ENCODE measurements at places on chromosomes 3 and 15.

DNA sequence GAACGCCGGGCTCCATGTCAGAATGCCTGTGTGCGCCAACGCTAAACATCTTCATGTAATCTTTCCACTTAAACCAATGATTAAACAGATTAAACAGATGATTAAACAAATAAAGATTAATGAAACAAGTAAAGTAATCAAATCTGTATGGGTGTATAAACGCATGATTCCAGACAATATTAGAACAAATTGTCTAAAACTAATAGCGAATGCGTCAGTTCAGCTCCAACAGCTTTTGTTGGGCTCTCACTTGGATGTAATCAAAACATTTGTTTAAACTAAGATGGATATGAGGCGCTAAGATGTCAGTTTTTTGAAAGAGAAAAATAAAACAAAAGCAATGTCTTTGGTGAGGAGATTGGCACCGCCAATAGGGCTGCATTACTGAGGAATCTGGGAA lies 299.1 kb upstream of the TLE3 start:
- DNase-seq = no peak

DNA sequence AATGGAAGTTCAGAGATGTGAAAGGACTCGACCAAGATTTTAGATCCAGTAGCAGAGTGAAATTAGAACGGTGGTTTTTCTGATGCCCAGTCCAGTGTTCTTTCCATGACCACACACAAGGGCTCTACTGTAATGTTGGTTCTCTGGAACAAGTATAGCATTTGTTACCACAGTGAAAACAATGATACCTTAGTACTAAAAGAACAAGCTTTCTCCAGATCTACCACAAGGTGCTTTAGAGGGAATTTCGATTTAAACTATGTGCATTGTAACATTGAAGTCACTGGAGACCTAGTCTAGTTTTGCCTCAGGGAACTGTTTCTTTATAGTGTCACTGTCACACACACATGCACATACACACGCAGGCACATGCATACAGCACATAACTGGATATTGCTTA lies 12.8 kb upstream of the CCNL1 start:
- DNase-seq = no peak

GRCh38 chr3:30632065-30632464 lies 25.7 kb downstream of the TGFBR2 start:
- DNase-seq = no peak

DNA sequence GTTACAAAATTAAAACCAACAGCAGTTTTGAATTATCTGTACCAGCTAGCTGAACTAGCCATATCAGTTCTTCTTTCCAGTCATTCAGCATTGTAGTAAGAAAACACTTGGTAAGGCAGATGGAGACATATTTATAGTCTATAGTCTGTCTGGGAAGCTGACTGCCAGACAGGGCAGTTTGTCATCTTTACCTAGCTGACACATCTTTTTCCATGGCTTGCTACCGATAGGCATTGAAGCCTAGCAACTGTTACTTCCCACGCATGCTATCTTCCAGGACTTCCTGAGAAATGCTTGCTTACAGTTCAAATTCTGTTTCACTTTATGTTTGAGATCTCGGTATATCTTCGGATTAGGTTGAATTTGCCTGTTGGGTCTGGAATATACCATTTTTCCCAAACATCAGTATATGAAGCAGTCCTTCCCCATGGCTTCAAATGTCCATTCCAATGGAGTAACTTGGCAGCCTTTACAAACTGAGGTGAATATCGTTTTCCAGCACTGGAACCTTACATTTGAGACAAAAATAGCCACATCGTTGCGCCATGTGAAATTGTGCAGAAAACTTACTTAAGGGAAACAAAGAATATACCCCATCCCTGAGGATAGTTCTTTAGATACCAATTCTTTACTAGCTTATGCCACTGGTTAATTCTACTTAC lies 8.8 kb downstream of the GNL3 start:
- DNase-seq = no peak
